Astrocyte (in vitro differentiated cells and primary cell): ENCODE measurements at places on chromosomes 12 and 14. TPM values are rescaled to one million over a fixed set of nuclear protein-coding genes. Genes with fewer than 3 reads are reported as not detected.

DNA sequence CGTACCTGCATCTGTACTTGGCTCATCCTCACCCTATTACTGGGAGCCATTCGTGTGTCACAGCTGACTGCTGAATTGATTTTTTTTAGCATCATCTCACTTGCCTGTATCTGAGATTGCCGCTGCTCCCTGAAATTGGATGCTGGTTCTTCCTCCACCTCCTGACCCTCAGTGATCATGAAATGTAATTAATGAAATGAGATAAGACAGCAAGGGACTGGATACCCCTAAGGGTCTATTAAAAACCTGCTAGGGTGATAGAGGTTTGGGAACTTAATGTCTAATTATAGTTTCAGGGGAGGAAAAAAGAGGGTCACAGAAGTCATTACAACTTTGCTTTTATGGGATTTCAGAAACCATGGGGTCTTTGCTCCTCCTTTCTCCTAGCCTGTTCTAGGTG is 410.6 kb downstream of the DPF3 start:
- no peak for DNase-seq

- DNase-seq = no peak
Measured at GRCh38 chr12:54437697-54438096, 18.6 kb upstream of the ITGA5 start.

The TMEM260 gene
- 18.1 and 20.6 TPM in 2 replicates for total RNA-seq

DNA sequence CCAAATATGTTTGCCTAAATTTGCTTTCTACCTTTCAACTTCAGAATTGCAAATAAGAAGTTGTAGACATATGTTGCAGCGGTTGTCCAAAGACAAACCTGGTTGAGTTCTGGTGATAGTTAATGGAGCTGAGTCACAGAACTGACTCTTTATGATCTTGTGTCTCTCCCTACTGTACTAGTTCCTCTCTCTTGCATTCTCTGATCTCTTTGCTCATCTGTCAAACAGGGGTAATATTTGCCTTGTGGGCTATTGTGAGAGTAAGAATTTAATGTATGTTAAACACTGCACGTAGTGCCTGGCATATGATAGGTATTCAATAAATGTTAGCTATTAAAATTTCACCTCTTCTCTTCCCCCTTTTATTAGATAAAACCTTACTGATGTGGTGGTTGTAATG is 283.5 kb upstream of the RGS6 start:
- no peak for DNase-seq

DNA sequence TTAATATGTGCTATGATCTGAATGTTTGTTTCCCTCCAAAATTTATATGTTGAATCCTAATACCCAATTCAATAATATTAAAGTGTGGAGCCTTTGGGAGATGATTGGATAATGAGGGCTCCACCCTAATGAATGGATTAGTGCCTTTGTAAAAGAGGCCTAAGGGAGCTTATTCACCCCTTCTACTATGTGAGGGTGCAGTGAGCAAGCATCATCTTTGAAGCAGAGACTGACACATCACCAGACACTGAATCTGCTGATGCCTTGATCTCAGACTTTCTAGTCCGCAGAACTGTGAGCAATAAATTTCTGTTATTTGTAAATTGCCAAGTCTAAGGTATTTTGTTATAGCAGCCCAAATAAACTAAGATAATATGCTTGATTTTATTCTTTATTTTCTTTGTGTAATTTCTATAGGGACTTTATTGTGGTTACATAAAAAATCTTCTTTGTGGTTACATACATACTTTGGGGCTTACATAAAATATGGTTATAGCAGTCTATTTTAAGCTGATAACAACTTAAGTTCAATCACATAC is 131.1 kb upstream of the SLC38A2 start:
- no peak for DNase-seq
